ENCODE measurements at places on chromosomes 4 and X. TPM values are rescaled to one million over a fixed set of nuclear protein-coding genes. Genes with fewer than 3 reads are reported as not detected.

Gene ZNF275
- 2.6 TPM for total RNA-seq

GRCh38 chr4:148454835-148455234 is 12.6 kb upstream of the NR3C2 start:
- ATAC-seq: no peak

DNA sequence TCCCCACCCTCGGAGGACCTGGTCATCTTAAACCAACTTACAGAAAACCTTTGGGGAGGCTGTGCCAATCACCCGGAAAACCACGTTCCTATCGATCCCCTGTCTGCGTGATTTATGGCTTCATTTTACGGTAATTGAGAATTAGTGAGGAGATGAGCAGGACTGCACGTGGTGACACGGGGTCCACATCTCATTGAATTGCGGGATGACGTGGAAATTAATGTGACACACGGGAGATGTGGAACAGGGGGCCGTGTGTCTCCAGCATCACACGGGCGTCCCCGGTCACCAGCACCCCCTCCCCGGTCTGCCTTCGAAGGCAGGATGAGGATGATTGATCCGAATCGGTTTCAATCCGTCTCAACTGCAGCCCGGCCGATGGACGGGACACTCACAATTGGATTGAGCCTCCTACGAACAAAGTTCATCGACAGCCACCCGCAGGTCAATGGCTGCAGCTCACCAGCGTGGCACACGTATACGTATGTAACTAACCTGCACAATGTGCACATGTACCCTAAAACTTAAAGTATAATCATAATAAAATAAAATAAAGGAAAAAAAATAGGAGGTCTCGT is 160.3 kb downstream of the SHOX start:
- no peak for ATAC-seq

DNA sequence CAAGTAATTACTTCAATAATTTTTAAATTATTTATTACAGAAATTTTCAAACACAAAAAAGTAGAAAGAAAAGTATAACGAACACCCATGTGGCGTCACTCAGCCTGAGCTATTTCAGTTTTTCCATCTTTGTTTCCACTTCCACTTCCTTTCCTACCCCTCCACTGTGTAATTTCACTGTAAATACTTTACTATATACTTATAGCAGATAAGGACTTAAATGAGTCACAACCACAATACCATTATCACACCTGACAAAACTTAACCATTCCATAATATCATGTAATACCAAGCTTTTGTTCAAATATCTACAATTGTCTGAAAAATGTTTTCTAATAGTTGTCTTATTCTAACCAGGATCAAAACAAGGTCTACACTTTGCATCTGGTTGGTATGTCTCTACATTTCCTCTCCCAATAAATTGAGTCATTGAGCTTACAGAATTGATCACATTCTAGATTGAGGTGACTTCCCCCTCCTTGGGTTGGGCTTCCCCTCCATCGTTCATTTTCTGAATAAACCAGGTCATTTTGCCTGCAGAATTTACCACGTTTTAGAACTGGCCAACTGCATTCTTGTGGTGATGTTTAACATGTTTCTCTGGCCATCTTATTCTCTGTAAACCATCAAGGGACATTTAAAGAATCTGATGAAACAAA is 48.7 kb downstream of the ATP10D start:
- no peak for ATAC-seq

- ATAC-seq: no peak
Observed at GRCh38 chr4:139337612-139338011, 35.3 kb upstream of the NDUFC1 start.

- ATAC-seq: peak; percentile 78
Observed at GRCh38 chr4:94758141-94758699, 465 bp downstream of the BMPR1B start.

All from motor neuron (in vitro differentiated cells).